ENCODE measurements at places on chromosomes 16 and 17.

GRCh38 chr16:11302977-11303376, 21.8 kb upstream of the PRM1 start:
- DNase-seq, result no peak

DNA sequence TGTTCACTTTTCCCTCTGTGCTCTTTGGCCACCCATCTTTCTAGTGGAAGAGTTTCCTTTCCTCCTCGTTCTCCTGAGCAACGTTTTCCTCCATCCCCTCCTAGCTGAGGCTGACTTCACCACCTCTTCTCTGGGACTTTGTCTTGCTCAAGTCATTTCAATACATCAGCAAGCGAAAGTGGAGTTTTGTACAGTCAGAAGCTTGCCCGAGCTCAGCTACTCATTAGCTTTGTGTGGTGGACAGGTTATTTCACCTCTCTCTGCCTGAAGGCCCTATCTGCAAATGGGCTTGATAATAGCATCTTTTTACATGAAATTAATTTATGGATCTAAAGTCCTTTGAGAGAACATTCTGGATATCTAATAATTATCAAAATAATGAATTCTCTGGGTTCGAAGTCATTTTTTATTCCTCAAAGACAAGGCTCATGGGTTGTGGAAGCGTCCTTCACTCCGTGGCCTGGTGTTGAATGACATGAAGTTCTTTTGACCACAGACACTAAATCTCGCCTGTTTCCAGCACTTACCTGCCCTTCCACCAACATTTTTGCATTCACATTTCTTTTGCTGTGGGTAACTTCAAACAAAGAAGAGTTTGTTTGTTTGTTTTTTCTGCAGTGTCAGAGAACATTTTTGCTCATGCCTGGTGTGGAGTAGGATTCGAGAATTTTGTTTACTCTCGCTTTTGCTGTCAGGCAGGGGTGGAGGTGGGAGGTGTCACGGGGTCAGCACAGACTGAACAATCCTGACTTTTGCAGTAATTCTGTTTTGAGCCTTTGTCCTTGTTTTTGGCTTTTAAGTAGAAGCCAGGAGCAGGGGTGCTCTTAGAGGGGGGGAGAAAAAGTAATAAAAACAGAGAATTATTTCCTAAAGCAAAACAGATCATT, 155.0 kb upstream of the CACNG5 start:
- no peak for DNase-seq

DNA sequence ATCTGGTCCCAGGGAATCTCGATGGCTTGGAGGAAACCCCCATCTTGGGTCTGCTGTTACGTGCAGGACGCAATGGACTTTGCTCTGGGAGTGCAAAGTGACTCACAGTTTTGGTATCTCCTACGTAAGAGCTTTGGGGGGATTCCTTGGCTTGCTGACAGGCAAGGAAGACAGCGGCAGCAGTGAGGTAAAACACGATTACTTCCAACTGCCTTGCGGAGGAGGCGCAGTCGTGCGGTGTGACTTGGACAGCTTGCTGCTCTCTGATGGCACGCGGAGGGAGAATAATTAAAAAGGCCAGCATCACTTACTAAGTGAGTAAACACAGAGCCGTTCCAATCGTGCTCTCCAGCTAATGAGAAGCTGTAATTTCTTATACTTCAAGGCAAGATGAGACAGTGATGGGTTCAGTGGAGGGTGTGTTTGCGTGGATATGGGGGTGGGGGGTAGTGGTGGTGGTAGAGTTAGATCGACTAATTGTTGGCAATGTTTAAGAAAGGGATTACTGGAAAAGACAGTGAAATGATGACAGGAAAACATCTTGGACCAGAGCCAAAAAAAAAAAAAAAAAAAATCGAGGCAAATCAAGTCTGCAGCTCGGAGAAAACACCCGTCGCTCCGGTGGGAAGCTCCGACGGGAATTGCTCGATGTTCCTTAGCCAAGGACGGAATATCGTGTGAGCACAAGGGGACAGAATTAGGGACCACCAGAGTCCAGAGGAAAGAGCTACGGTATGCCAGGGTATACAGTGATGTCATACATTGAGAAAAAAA, 184.8 kb upstream of the ZFHX3 start:
- no peak for DNase-seq

GRCh38 chr17:10172241-10172741, 26.1 kb downstream of the GAS7 start:
- DNase-seq, result peak; percentile 53

DNA sequence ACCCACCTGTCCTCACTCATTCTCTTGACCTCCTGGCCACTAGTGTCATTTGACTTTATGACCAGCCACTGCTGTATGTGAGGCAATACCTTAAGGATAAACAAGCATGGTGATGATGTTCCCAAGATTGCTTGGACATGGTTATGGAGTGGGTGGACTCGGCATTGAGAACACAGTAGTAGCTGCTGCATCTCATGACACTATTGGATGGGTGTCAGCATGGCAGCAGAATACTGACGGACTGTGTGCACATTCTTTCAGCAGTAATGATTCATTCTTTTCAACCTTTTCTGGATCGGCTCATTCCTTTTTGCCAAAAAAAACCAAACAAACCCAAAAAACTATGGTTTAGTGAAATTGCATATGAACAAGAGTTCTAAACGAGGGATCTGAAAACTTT, 13.5 kb downstream of the SPECC1 start:
- no peak for DNase-seq

DNA sequence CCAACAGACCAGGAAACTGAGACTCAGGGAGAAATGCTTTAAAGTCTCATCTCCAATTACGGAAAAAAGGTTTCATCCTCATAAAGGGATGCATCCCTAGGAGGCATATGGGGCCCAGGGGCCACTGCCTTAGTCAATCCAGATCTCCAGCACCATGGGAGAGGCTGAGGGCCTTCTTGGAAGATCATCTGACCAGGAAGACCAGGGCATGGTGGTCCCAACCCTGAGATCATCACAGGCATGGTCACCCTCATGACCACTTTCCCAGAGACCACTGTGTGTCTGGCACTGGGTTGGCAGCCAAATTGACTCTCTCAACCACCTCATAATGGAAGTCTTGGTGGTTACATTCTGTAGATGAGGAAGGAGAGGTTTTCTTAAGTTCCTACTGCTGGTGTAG, 23.4 kb upstream of the CES5A start:
- DNase-seq, result no peak

DNA sequence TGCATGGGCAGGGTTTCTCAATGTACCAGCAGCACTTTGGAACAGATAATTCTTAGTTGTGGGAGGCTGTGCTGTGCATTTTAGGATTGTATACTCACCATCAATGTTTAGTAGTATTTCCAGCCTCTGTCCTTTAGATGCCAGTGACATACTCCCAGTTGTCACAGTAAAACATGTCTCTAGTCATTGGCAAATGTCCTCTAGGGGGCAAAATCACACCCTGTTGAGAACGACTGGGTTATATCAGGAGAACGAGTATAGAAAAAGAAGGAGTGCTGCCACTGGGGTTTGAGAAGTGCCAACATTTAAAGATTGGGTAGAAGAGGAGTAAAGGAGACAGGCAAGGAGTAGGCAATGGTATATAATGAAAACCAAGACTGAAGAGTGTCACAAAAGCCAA, 37.9 kb upstream of the SMIM36 start:
- peak; percentile 40 for DNase-seq

- DNase-seq, result no peak
Observed at GRCh38 chr16:57301126-57301817, 16.8 kb upstream of the PLLP start.

GRCh38 chr16:11354733-11355574, 9.7 kb downstream of the RMI2 start:
- peak; percentile 74 for DNase-seq

DNA sequence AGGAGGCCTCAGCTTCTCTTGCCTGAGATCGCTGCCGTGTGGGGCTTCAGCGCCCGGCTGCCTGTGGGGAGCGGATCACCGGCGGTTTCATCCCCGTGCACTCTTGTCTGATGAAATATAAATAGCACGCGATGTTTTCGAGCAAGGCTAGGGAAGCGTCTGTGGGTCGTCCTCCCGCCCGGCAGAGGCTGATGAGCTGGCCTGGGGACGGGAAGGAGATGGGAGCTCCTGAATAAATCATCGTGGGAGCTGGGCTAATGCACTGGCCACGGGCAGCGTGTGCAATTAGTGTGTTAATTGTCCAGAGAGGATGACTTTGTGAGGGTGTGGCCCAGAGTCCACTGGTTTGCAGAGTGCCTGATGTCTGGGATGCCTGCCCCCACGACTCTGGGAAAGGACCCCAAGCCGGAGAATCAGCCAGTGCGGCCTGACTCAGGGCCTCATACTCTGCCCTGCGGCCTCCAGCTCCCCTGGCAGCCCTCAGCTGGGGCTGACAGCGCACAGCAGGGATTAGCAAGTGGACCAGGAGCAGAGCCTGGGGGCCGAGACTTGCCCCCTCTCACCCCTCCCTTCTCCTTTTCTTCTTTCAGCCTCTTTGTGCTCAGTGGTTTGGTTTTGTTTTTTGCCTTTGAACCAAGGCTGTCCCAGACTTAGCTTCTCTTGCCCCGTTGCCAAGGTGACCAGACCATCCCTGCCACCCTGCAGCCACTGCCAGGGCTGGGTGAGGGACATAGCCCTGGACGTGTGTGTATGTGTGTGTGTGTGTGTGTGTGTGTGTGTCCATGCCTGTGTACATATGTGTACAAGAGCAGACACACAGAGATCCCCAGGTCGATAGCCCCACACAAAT, 21.4 kb downstream of the KCNJ12 start:
- DNase-seq, result no peak

- no peak for DNase-seq
Observed at GRCh38 chr17:77616254-77616731, 342.2 kb upstream of the TNRC6C start.

GRCh38 chr16:35741546-35741945, 2282.1 kb downstream of the TP53TG3F start:
- DNase-seq, result no peak

- no peak for DNase-seq
Observed at GRCh38 chr17:17295141-17295540, 8.0 kb upstream of the NT5M start.

- DNase-seq, result no peak
Observed at GRCh38 chr16:49674351-49674851, 181.5 kb downstream of the ZNF423 start.
